Endothelial cell of umbilical vein (primary cell): ENCODE measurements at places on chromosomes 3 and 15. TPM values are rescaled to one million over a fixed set of nuclear protein-coding genes. Genes with fewer than 3 reads are reported as not detected.

DNA sequence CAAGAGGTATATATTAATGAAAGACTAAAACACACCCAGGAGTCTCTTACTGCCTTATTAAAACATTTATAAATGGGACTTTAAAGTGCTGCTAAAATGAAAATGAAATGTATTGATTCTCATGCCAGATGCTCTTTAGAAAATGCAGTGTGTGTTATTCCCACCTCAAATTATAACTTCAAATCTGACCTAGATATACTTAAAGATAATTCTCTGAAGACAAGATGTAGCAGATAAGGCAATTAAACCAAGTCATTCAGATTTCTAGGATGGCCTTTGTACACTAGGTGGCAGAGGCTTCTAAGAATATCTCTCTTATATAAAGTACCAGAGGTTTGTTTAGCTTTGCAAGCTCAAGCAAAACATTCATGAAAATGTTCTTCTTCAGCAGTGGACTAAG, 26.9 kb upstream of the GOLGA8B start:
- peak; percentile 39 for DNase-seq
- no peaks in the 10 kb centered on the region for H3K27me3 ChIP-seq
- H3K4me1 ChIP-seq, result peaks cover 15% of the 10 kb centered on the region
- no peaks in the 10 kb centered on the region for H3K36me3 ChIP-seq

- DNase-seq, result no peak
- H3K4me1 ChIP-seq, result no peaks in the 10 kb centered on the region
- H3K36me3 ChIP-seq, result no peaks in the 10 kb centered on the region
- H3K27me3 ChIP-seq, result no peaks in the 10 kb centered on the region
- H3K27ac ChIP-seq, result no peak overlapping the region
- H3K4me3 ChIP-seq, result no peak overlapping the region
Measured at GRCh38 chr3:150639262-150639661, 36.1 kb downstream of the SELENOT start.

- H3K27ac ChIP-seq, result no peak overlapping the region
- H3K4me1 ChIP-seq, result no peaks in the 10 kb centered on the region
- H3K27me3 ChIP-seq, result peaks cover 12% of the 10 kb centered on the region
- H3K4me3 ChIP-seq, result no peak overlapping the region
Measured at GRCh38 chr3:193744822-193745684, 152.0 kb downstream of the OPA1 start.

GRCh38 chr3:133457465-133458067, 57.7 kb downstream of the BFSP2 start:
- no peaks in the 10 kb centered on the region for H3K4me1 ChIP-seq
- H3K27me3 ChIP-seq, result peaks cover 9% of the 10 kb centered on the region
- DNase-seq, result no peak
- no peaks in the 10 kb centered on the region for H3K36me3 ChIP-seq
- no peak overlapping the region for H3K4me3 ChIP-seq

DNA sequence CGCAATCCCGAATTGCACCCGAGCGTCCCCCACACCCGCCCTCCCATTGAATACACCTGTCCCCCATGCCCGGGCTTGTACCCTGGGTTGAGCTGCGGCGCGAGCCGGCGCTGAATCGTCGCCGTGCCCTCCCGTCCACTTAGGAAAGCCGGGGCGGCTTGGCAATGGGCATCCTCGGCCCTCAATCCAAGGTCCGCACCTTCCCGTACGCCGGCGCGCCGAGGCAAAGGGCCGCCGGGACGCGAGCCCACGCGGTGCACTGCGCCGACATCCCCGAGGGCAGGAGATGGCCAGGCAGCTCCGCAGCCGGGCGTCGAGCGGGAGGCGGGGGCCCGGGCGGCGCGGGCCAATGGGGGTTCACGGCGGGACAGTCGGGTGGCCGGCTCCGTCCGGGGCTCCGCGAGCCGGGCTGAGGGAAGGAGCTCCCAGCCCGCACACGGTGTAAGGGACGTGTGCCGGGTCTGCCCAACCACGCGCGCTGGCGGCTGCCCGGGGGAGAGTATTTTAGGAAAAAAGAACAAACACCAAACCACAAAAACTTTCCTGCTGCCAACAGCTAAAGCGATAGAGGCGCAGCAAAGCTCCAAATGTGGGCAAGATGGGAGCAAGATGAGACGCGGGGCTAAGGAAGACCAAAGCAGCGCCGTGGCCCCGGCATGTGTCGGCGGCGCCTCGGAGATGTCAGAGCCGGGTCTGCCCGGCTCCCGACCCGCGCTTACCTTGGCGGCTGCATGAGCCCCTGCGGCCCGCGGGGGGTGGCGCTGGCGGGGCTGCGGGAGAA, 621 bp downstream of the RGMA start:
- H3K4me1 ChIP-seq, result peaks cover 3% of the 10 kb centered on the region
- no peak overlapping the region for H3K27ac ChIP-seq
- H3K4me3 ChIP-seq, result no peak overlapping the region
- no peak for DNase-seq

DNA sequence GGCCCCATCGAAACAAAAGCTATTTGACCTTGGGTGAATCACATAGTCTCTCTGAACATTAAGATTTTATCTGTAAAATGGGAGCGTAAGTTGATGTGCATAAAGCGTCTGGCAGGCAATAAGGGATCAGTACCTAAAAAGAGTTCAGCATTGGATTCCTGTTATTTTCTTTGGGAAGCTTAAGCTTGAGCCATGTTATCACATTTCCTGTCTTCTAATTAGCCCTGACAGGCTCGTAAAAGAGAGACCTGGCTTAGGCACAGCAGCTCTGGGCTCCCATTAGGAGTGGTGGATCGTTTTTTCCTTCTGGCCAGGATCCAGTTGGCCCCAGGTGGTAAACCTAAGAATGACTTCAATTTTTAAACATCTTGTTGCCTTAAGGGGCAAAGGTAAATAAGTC, 26.0 kb upstream of the CA12 start:
- peak; percentile 64 for DNase-seq
- no peak overlapping the region for H3K27ac ChIP-seq
- no peak overlapping the region for H3K4me3 ChIP-seq
- peaks cover 22% of the 10 kb centered on the region for H3K4me1 ChIP-seq
- H3K27me3 ChIP-seq, result peaks cover 4% of the 10 kb centered on the region

- H3K36me3 ChIP-seq, result no peaks in the 10 kb centered on the region
- no peak for DNase-seq
- no peaks in the 10 kb centered on the region for H3K4me1 ChIP-seq
- no peak overlapping the region for H3K27ac ChIP-seq
- H3K4me3 ChIP-seq, result no peak overlapping the region
- H3K27me3 ChIP-seq, result no peaks in the 10 kb centered on the region
Measured at GRCh38 chr3:51610708-51611107, 60.3 kb upstream of the TEX264 start.

DNA sequence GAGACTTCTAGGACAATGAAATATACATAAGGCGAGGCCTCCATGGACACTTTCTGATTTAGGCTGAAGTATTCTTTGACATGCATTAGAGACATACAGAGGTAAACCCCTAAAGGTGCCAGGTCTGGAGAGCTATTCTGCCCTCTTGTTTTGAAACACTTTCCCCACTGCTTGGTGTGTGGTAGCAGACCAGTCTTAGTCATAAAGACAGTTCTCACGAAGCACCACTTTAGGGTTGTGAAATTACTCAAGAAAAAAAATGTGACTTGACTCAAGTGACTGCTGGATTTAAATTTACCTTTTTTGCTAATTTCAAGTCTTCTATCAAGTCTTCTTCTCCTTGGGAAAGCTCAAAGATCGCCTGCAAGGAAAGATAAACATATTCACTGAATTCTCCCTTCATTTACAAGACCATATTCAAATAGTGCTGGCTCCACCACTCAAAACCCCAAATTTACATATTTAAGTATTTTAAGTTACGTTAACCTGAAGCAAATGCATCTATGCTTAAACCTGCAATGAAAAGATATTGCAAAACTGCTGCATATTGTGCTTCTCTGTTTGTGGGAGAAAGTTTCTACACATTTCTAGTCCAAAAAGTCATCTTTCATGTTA, 48.4 kb downstream of the ARHGEF3 start:
- no peak for DNase-seq
- no peaks in the 10 kb centered on the region for H3K36me3 ChIP-seq
- peaks cover 23% of the 10 kb centered on the region for H3K4me1 ChIP-seq
- H3K27me3 ChIP-seq, result no peaks in the 10 kb centered on the region

- H3K4me3 ChIP-seq, result no peak overlapping the region
- peaks cover 8% of the 10 kb centered on the region for H3K36me3 ChIP-seq
- H3K27ac ChIP-seq, result no peak overlapping the region
Measured at GRCh38 chr3:197611255-197611654, 55.5 kb upstream of the BDH1 start.

DNA sequence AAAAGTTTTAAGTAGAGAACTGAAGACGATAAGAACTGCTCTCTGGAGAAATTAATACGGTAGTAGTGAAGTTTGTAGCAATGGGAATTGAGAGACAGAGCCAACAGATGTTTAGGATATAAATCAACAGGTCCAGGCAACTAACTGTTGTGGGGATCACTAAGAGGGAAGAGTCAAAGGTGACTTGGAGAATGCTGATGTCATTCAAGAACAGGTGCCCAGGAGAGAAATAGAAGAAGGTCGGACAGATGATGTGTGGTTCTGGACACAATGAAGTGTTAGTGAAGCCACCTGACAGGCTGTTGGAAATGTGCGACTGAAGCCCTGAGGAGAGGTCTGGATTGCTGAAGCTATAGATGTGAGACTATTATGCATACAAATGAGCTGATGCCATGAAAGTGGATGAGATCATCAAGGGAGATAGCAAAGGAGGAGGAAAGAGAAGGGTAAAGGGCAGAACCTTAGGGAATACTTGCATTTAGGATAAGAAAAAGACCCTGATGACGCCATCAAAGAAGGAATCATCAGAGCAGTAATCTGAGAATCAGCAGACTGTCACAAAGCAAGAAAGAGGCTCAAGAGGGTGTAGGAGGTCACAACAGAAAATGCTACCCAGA, 183.7 kb downstream of the FRMD5 start:
- no peaks in the 10 kb centered on the region for H3K36me3 ChIP-seq
- H3K27me3 ChIP-seq, result no peaks in the 10 kb centered on the region
- no peak overlapping the region for H3K27ac ChIP-seq
- peaks cover 8% of the 10 kb centered on the region for H3K4me1 ChIP-seq
- no peak overlapping the region for H3K4me3 ChIP-seq

GRCh38 chr3:27326629-27327545, 42.3 kb downstream of the NEK10 start:
- no peaks in the 10 kb centered on the region for H3K36me3 ChIP-seq
- peak overlapping the region; percentile 43 for H3K27ac ChIP-seq
- peak; percentile 56 for DNase-seq

DNA sequence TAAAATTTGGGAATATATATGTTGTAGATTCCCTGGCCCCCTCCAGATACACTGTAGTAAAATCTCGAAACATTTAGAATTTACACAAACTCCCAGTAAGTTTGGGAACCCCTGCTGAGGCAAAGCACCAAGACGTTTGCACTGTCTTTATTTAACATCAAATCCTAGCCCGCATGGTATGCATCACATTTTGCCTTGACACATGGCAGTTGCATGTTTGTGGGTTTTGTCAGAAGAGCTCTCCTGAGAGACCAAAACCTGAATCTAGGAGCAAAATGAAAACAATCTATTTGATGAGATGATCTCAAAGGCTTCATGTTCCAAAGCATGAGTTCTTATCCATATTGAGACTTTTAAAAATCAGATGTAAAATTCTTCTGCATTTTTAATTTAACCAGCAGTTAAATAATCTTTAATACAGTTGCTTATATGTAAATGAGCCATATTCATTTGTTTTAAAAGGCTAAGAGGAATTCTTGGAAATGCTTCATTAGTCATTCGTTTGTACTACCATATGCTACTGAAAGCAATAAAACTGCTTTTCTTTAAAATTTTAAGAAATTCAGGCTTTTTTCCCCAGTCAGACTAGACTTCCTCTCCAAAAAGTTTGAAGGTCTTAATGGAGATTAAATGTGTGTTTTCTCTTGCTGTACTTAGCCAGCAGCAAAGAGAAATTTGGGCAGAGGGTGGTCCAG, 105.2 kb upstream of the BOC start:
- H3K27ac ChIP-seq, result no peak overlapping the region
- no peak overlapping the region for H3K4me3 ChIP-seq
- DNase-seq, result no peak
- no peaks in the 10 kb centered on the region for H3K36me3 ChIP-seq
- no peaks in the 10 kb centered on the region for H3K4me1 ChIP-seq

- no peak overlapping the region for H3K27ac ChIP-seq
- H3K36me3 ChIP-seq, result no peaks in the 10 kb centered on the region
- no peaks in the 10 kb centered on the region for H3K4me1 ChIP-seq
Measured at GRCh38 chr15:96237002-96237401, 93.5 kb upstream of the NR2F2 start.

- DNase-seq, result no peak
- no peaks in the 10 kb centered on the region for H3K4me1 ChIP-seq
- no peaks in the 10 kb centered on the region for H3K36me3 ChIP-seq
- H3K4me3 ChIP-seq, result no peak overlapping the region
Measured at GRCh38 chr15:33934921-33935320, 33.4 kb upstream of the CHRM5 start.

DNA sequence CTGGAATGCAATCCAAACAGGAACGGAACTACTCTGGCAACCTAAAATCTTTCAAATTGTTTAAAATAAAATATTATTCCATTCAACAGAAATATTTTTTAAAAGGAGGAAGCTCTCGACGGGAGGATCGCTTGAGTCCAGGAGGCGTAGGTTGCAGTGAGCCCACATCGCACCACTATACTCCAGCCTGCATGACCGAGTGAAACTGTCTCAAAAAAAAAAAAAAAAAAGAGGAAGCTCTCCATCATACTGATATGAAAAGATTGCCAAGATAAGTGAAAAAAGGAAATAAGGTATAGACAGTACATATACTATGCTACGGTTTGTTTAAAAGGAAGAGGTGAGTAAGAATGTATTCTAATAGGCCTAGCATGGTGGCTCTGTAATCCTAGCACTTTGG, 3.6 kb downstream of the RAD18 start:
- H3K27ac ChIP-seq, result no peak overlapping the region
- H3K4me3 ChIP-seq, result no peak overlapping the region
- no peaks in the 10 kb centered on the region for H3K36me3 ChIP-seq
- DNase-seq, result no peak

GRCh38 chr3:133158686-133159085, 120.5 kb downstream of the TMEM108 start:
- H3K27me3 ChIP-seq, result peaks cover 1% of the 10 kb centered on the region
- H3K4me1 ChIP-seq, result no peaks in the 10 kb centered on the region
- no peak overlapping the region for H3K4me3 ChIP-seq
- no peaks in the 10 kb centered on the region for H3K36me3 ChIP-seq
- H3K27ac ChIP-seq, result no peak overlapping the region

- DNase-seq, result no peak
- H3K4me1 ChIP-seq, result no peaks in the 10 kb centered on the region
- H3K36me3 ChIP-seq, result no peaks in the 10 kb centered on the region
- no peak overlapping the region for H3K27ac ChIP-seq
- H3K4me3 ChIP-seq, result no peak overlapping the region
- no peaks in the 10 kb centered on the region for H3K27me3 ChIP-seq
Measured at GRCh38 chr15:98150084-98150483, 189.6 kb downstream of the ARRDC4 start.

GRCh38 chr3:99143493-99143892, 242.0 kb upstream of the DCBLD2 start:
- no peak overlapping the region for H3K27ac ChIP-seq
- H3K27me3 ChIP-seq, result no peaks in the 10 kb centered on the region
- no peak overlapping the region for H3K4me3 ChIP-seq
- no peaks in the 10 kb centered on the region for H3K4me1 ChIP-seq
- DNase-seq, result no peak

Gene SNX22
- 0.14 and 0.73 TPM in 2 replicates for total RNA-seq

Gene COL6A5
- total RNA-seq, result not detected in 2 replicates

Gene SPATA12
- total RNA-seq, result 0.14 TPM in 1 of 2 replicates, not detected in the other

Gene HIGD2B
- total RNA-seq, result not detected in 2 replicates

Gene HTD2
- 10.0 and 10.3 TPM in 2 replicates for total RNA-seq

Gene TLR9
- 0.07 TPM in 1 of 2 replicates, not detected in the other for total RNA-seq

Gene MYL3
- total RNA-seq, result not detected in 2 replicates

Gene ECE2
- total RNA-seq, result not detected in 2 replicates

Gene PFKFB4
- 4.2 and 4.9 TPM in 2 replicates for total RNA-seq

Gene SPTBN5
- total RNA-seq, result 19.0 and 19.2 TPM in 2 replicates

Gene CHRM5
- not detected in 2 replicates for total RNA-seq
